ENCODE measurements at places on chromosomes 13 and 19.

DNA sequence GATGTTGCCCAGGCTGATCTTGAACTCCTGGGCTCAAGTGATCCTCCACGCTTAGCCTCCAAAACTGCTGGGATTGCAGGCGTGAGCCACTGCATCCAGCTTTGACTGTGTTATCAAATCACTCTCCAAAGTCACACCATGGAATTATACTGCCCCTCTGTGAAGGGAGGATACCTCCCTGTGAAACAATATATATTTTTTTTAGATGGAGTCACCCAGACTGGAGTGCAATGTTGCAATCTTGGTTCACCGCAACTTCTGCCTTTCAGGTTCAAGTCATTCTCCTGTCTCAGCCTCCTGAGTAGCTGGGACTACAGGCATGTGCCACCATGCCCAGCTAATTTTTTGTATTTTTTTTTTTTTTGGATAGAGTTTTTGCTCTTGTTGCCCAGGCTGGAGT lies 7.7 kb downstream of the TYK2 start:
- no peak for DNase-seq

DNA sequence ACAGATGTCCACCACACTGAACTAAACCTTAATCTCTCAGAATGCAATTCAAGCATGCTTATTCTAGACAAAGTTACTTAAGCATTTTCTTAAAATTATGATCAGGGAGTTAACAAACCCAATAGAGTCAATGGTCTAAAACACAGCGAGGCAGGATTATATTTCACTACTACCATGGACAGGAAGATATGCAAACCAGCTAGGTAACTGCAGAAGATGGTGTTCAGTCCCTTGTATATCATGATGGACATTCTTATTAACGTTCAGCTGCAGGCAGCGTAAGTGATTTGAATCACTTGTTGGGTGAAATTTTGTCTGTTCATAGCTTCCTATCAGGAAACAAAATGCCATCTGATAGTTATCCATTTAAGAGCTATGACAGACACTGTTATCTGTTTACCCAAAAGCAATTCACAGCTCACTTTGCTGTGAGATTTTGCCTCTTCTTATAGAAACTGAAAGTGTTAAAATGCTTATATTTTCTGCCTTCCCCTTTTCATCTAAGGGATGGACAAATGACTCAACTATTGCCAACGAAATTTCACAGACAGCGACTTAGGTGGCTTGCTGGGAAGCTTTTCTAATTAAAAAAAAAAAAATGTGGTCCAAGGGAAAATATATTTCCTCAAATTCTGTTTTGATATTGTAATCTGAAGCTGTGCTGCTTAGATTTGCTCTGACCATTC lies 591.9 kb downstream of the DACH1 start:
- no peak for DNase-seq

GRCh38 chr13:25819856-25820530 lies 231.8 kb downstream of the SHISA2 start:
- no peak for DNase-seq

GRCh38 chr13:112252804-112253590 lies 123.2 kb upstream of the SPACA7 start:
- no peak for DNase-seq

DNA sequence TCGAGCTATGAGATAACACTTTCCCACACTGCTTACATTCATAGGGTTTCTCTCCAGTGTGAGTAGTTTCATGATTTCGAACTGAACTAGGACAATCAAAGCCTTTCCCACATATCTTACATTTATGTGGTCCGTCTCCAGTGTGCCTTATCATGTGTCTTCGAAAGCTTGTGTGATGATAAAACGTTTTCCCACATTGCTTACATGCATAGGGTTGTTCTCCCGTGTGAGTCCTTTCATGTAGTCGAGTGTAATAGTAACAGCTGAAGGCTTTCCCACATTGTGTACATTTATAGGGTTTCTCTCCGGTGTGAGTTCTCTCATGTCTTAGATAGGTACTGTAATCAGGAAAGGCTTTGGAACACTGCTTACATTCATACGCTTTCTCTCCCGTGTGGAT lies 16.3 kb downstream of the ZNF823 start:
- DNase-seq = no peak

GRCh38 chr19:56751078-56751489 lies 79.5 kb upstream of the ZNF835 start:
- DNase-seq = no peak

DNA sequence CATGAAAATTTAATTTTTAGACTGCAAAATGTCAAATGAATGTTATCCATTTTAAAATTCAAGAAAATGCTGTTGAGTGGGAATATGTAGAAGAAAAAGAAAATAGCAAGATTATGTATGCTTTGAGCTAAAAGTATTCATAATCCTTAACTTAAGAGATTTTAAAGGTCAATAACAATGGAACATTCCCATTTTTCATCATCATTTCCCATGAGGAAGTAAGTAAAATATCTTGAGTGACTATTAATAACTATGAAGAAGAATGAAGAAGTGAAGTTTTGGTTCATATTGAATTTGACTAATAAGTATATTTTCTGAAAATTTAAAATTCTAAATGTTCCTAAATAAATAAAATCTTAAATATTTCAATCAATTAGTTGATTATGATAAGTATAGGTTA lies 273.4 kb downstream of the DACH1 start:
- no peak for DNase-seq

DNA sequence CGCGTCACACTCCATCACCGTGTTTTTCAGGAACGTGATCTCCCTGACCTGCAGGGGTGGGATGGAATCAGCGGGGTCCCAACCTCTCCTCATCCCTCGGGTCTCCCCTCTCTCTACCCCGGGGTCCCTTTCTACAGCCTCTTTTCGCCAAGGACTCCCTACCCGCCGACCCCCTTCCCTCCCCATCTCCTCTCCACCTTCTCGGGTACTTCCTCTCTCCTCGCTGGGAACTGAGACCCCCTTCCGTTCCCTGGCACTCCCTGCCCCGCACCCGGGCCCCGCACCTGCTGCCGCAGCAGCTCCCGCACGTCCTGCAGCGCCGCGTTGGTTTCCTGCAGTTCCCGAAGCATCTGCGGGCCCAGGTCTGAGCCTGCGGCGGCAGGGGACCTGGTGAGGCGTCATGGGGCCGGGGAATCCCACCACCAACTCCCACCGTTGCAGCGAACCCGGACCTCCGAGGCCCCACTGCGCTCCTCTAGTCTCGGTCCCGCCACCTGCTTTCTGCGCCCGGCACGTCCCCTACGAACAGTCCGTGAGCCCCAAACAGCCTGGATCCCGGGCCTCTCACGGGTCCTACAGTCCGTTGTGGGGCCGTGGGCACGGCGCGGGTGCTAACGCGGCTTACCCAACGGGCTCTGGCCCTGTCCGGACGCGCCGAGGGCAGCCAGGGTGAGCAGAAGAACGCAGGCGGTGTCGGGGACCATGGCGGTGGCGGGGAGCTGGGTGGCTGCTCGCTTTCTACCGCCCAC lies at the start of gene COMP:
COMP (minus strand) TSS at position 740 of the 749 bp plus-strand sequence; CDS start at position 704, 36 bp downstream.
- no peak for DNase-seq

DNA sequence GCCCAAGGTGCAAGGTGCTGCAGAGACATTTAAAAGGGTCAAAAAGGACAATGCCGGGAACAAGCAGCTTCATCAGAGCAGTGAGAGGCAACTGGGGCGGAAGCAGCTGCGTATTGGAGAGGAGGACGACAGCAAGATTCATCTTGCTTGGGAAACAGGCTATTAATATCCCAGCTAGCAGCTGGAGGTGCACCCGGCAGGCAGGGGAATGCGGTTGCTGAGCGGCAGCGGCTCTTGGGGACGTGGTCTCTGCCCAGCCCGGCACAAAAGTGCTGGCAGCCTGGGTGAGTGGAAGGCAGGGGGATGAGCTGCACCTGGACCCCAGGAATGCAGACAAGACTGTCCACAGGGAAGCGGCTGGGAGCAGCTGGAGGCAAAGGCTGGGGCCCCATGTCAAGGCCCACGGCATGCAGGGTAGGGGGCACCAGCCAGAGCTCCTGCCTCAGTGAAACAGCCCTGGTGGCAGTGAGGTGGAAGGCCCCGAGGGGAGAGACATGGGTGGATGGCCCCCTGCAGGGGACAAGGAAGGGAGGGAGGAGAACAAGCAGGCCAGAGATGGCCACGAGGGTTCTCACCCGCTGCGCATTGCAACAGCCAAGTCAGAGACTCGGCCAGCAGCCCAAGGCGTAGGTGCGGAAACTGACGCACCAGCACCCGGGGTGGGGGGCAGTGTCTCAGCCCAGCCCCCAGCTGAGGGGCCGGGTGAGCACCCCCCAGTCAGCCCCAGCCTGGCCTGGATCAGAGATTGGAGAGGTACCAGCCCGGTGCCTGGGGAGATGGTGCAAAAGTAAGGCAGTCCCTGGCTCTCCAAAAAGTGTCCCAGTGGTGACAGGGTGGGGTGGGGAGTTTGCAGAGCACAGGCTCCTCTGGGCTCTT lies 34.4 kb downstream of the PEPD start:
- DNase-seq = no peak

- no peak for DNase-seq
Measured at GRCh38 chr13:26558074-26558805, 757 bp downstream of the WASF3 start.

GRCh38 chr13:77868717-77869116 lies 49.9 kb downstream of the EDNRB start:
- peak; percentile 15 for DNase-seq

DNA sequence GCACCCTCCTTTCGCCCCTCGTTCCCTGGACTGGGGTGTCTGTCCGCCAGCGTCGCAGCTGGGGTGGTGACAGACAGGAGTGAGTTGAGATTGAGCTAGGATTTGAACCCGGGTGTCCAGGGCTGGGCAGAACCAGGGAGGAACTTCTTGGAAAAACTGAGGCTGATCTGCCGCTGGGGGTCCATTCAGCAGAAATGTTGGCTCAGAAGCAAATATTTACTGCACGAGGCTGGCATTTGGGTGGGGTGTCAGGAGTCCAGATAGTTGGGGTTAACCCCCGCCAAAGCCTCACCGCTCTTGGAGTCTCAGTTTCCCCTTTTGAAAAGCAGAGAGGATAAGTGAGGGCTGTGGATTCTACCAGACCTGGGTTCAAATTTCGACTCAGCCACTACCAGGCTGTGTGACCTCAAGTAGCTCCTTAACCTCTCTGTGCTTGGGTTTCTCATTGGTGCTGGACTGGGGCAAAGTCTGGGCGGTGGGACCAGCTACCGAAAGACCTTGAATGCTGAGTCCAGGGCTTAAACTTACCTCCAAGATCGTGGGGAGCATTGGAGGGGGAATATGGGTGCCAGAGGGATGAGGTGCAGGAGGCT lies 20.9 kb downstream of the MAST3 start:
- no peak for DNase-seq

DNA sequence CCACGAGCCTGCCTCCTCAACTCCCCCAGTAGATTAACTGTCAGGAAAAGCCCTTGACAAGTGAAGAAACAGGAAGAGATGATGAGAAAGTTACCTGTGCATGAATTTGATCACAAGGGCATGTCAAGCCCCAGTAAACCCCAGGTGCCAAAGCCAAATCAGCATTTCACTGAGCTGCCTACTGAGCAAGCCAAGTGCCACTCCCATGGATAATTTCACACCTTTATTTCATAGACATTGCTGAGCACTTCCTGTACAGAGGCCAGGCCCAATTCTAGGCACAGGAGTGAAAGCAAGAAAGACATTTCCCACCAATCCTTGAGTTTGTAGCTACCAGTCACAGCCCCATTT lies 2.4 kb downstream of the GADD45GIP1 start:
- DNase-seq = no peak

- DNase-seq = peak; percentile 79
Measured at GRCh38 chr13:20161275-20161950, 561 bp upstream of the GJA3 start.

GRCh38 chr13:94248454-94249228 lies 230.8 kb downstream of the DCT start:
- no peak for DNase-seq

DNA sequence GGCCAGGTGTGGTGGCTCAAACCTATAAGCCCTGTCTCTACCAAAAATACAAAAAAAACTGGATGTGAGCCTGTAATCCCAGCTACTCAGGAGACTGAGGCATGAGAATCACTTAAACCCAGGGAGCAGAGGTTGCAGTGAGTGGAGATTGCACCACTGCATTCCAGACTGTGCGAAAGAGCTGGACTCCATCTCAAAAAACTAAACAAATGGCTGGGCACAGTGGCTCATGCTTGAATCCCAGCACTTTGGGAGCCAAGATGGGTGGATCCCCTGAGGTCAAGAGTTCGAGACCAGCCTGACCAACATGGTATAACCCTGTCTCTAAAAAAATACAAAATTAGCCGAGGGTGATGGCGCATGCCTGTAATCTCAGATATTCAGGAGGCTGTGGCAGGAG lies 34.9 kb upstream of the ZNF83 start:
- no peak for DNase-seq

DNA sequence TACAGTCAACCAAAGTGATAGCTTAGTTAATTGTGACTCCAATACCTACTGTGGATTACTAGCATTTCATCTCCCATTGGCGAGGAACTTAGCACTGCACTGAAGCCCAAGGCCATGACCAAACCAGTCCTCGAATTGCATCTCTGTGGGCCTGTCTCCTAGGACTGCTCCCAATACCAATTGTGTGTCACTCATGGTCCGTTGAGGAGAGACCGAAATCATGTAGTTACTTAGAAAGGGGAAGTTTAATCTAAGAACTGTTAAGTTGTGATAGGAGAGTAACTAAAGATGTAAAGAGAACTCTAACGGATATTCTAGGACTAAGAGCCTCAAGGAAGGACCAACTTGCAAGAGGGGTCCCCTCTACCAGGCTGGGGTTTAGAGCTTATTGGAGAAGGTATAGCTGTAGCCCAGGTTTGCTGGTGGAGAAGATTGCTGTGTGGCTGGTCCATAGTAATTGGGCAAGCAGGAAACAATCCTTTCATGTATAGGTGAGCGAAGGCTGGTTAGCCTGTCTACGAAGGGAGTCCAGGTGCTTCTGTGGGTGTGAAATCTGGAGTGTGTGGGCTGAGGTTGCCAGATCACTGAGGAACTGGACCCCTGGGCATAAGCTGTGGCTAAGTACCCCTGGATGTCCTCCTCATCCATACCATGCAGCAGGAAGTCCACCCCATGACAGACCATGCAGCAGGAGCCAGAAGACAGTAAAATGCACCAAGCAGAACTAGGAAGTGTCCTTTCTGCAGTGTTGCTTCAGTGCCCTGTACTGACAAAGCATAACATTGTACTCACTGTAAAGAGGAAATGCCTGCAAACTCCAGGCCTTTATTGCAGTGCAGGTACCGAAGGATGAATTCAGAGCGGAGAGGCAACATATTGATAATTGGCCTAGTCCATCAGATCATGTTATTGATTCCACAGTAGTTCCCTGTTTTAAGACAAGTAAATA lies 30.8 kb downstream of the DNAJC3 start:
- no peak for DNase-seq

GRCh38 chr13:99312493-99312883 lies 5.3 kb upstream of the GPR183 start:
- no peak for DNase-seq

GRCh38 chr19:41957838-41958366 lies 1.2 kb downstream of the RABAC1 start:
- peak; percentile 63 for DNase-seq

GRCh38 chr19:5078666-5079065 lies 109.8 kb downstream of the KDM4B start:
- DNase-seq = no peak

- DNase-seq = peak; percentile 59
Measured at GRCh38 chr19:14089662-14090508, 666 bp downstream of the SAMD1 start.

GRCh38 chr19:45101806-45102205 lies 8.8 kb downstream of the PPP1R37 start:
- no peak for DNase-seq

GRCh38 chr13:44420376-44421220 lies 47.0 kb downstream of the SERP2 start:
- no peak for DNase-seq
